AG09319 (cell line): ENCODE measurements at places on chromosomes 5 and 9.
A peak's percentile ranks its signal among the peaks of the same experiment; 100 is the strongest.

- DNase-seq: no peak
Observed at GRCh38 chr5:69498384-69498783, 5.8 kb downstream of the OCLN start.

GRCh38 chr9:126962336-126962735 lies 47.8 kb downstream of the RALGPS1 start:
- no peak for DNase-seq

DNA sequence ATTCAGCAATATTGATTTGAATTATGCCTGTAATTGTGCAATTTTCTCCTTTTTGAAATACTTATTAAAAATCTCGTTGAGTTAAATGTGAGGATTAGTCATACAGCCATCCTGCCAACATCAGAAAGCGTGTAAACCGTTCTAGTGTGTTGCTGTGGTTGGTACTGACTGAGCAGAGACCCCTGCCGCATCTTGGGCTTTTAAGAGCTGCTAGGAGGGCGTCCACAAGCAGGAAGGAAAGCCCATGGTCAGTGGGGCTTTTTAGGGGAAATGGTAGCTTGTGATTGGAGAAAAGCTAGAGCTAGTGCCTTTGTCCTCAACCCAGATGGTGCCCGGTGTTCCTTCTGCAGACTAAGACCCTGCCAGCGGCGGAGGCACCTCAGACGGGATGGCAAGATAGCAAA lies 1.3 kb downstream of the SDHA start:
- DNase-seq: no peak

- no peak for DNase-seq
Observed at GRCh38 chr5:130135506-130135905, 231.2 kb downstream of the CHSY3 start.

GRCh38 chr5:61653807-61654580 lies 321.9 kb downstream of the ZSWIM6 start:
- no peak for DNase-seq

GRCh38 chr5:158952951-158953350 lies 146.8 kb downstream of the EBF1 start:
- peak; percentile 43 for DNase-seq

DNA sequence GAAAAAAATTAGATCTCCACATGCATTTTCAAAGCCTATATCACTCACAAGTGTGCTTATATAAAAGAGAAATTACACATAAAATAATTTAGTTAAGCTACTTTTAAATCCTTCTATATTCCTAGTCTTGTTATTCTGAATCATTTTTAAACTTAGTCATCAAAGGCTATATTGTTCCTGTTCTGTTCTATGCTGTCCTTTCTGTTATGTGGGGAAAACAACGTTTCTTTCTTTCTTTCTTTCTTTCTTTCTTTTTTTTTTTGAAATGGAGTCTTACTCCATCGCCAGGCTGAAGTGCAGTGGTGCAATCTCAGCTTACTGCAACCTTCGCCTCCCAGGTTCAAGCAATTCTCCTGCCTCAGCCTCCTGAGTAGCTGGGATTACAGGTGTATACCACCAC lies 389.2 kb upstream of the FTMT start:
- no peak for DNase-seq

DNA sequence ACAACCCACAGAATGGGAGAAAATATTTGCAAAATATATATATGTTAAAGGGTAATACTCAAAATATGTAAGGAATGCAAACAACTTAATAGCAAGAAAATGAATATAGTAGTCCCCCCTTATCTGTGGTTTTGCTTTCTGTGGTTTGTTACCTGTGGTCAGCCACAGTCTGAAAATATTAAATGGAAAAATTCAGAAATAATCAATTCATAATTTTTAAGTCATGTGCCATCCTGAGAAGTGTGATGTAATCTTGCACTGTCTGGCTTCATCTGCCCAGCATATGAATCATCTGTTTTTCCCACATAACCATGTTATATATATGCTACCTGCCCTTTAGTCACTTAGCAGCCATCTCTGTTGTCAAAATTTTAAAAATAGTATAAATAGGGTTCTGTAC lies 11.7 kb downstream of the CER1 start:
- DNase-seq: no peak

DNA sequence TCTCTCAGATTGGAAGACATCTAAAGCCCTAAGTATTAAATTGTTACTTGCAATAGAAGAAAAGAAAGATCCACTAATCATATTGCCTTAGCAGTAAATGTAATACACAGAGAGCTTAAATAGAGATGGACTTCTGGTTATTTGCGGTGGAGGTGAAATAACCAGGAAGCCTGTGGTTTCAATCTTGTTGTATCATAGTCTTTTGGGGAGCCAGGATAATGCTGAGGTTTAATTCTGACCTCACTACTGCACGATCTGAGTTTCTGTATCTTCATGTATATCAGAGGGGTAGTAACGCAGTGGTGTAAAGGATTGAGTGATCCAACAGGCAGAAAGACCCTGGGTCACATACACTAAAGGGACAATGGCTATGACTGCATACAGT lies 71.7 kb downstream of the ANKRD55 start:
- no peak for DNase-seq

DNA sequence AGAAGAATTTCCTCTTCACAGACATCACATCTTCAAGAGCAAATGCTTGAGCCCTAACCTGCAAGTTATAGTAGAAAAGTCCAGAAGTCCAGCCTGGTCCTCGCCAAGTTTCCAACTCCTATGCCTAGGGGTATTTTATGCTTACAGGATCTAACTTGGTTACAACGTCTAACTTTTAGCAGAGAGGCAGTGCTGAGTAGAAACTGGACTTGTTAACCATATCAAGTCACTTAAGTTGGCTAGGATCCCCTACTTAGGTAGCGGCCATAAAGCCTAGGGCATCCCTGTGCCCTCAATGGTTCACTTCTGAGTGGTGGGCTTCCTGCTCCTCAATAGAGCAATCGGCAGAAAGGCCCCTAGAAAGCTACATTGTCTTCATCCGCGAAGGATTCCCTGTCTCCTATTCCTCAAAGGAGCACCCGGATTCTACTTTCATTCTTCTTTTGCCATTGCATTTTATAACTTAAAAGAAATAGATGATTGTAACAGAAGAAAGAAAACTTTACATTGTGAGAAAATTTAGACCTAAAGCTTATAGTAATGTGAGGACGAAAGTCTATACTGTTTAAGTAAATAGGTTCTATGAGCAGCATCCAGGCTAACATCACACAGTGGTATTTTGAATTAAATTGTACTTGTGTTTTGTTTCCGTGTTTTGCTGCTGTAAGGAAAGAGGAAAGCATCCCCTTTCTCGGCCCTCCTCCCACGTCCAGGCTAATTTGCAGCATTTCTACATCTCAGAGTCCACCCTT lies 1.3 kb upstream of the MTAP start:
- no peak for DNase-seq
